H54 (cell line): ENCODE measurements at places on chromosomes 5 and 9.

DNA sequence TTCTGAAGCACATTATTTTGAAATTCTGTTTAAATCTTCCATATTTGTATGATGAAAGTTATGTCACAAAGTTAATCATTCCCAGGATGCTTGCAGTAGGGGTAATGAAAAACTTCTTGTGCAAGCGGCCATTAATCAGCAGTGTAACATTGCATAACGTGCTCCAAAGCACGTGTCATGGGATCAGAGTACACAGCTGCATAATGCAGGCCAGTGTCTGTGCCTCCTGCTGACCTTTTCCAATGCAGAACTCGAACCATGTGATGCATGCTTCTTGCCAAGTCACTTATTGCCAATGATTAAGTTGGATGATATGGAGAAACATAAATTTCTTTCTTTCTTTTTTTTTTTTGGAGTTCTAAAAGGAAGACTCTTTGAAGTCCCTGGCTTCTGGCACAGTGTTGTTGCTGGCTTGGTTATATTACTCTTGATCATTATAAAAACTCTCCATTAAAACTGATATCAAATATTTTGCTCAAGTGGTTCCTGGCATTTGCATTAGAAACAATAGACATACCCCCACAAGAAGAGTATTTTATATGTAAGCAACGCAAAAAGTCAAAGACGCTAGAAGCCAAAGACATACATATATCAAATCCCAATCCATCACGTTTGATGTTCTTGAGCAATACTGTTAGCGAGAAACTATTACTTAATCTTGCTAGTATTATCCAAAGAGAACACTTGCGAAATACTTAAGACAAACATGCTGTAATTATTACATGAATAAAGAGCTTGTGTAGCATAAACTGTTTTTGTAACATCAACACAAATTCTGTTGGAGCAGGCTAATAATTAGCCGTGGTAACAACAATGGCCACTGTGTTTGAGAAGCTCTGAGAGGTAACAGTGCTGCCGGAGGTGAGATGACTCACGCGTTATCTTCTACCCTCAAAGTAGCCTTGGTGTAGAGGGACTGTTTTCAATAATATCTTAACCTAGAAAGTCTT lies 164.2 kb downstream of the AUH start:
- DNase-seq, result no peak

- no peak for DNase-seq
Observed at GRCh38 chr9:6068983-6069382, 53.6 kb upstream of the RANBP6 start.

GRCh38 chr9:81456431-81457006 lies 232.8 kb downstream of the TLE1 start:
- DNase-seq, result no peak

GRCh38 chr5:33641744-33642505 lies 201.2 kb downstream of the TARS1 start:
- DNase-seq, result no peak

DNA sequence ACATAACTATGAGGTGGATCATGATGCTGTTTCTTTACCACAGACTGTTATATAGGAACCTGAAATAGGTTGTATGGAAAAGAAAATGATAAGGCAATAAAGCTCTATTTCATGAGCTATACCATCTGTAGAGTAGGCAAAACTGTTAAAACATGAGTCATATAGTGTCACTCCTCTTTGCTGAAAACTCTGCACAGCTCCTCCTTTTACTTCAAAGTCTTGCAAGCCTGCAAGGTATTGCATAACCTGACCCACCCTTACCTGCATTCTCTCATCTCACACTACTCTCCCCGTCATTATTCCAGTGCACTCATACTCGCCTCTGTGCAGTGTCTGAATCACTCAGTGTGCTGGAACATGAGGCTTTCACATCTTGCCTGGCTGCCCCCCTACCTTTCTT lies 790.1 kb downstream of the EFNA5 start:
- no peak for DNase-seq

- no peak for DNase-seq
Observed at GRCh38 chr9:37787059-37787458, 2.2 kb upstream of the EXOSC3 start.
